RCC 7860 (cell line): ENCODE measurements at places on chromosomes 11 and 22.
A peak's percentile ranks its signal among the peaks of the same experiment; 100 is the strongest.

DNA sequence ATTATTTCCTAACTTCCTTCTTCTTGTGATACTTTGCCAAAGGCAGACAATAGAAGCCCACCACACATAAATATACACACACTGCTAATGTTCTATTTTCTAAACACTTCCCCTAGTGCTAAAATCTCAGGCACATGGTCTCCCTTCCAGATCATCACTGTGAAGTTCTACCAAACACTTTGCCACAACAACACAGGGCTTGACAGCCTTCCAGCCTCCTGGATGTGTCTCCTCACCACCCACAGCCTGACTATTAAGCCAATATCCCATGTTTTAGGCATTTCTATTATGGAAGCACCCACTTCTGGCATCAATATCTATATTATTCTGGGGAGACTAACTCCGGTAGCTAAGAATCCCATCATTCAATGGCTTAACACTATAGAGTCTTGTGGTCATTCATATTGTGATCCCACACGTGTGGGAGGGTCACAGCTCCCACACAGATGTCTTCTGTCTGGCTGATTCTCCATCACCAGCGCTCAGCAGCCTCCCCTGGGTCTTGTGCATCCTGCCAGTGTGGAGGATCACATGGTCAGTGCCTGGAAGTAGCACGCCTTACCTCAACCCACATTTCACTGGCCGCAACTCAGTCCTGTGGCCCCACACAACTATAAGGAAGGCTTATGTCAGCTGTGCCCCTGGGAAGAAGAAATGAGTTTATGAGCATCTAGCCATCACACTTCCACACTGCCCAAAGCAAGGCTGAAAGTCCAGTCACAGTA is 29.0 kb downstream of the SPATA19 start:
- no peak for DNase-seq

DNA sequence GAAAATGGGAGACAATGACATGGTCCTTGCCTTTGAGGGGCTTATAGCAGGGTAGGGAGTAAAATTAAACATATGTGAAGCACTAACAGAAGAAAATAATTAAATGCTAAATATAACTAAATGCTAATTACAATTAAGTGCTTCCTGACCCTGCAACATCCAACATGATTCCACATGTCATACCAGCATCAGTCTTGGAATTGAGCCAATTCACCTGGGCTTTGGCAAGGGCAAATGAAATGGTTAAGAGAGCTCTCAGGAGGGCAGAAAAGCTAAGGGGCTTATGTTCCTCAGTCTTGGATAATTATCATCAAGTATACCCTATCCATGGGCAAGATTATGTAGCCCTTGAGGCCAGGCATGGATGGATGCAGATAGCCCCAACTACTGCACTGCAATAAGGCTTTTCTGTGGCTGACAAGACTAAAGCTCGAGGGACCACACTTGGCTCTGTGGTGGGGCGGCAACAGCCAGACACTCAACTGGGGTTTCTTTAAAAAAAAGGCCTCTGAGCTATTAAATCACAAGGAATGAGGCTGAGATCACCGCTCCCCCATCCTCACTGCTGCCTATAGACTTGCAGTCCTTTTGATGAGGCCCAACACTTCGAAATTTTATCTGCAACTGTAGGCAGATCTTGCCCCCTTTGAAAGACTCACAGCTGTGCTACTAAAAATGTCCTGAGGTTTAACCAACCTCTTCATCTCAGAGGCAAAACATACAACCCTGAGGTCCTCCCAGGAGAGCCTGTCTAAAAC is 39.0 kb downstream of the IL18BP start:
- no peak for DNase-seq

DNA sequence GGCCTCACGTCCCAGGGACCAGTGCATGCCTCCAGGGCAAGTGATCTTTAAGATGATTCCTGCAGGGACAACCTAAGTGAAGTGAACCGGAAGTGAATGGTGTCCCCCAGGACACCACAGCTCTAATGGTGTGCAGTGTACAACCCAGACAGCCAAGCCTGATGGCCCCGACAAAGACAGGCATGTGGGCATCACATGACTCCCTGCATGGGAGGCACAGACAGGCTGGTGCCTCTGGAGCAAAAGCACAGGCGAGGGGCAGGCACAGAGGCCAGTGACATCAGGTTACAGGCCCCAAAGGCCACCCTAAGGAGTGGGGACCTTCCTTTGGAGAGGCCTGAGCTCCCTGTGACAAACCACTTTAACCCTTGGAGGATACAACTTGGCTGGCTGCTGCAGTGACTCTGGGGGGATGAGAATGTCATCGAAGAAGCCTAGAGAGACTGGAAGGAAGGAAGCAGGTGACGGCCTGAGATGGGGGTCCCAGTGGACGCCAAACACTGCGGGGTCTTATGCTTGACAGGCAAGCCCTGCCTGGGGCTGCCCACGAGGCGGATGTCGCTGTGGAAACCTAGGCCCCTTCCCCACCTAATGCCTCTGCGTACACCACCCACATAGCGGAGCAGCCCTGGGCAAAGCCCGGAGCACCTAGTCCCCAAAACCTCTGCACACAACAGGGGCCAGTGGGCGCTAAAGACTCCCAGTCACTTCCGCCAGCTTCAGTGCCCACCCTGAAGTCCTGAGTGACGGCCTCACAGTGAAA is 12.4 kb downstream of the POLR3H start:
- DNase-seq, result no peak

DNA sequence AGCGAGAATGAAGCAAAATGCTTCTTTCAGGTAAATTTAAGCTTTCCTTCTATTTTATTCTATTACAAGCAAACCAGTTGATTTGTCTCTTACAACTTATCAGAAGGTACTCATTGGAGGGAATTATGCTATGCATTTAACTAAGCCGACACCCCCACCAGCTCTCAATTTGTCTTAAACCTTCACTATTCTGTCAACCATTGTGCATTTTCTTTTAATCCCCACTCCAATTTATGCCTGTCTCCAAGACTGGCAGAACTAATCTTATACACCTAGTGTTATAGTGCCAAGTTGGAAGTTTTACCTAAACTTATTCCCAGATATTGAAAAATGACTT is 12.5 kb downstream of the TAF1D start:
- no peak for DNase-seq

DNA sequence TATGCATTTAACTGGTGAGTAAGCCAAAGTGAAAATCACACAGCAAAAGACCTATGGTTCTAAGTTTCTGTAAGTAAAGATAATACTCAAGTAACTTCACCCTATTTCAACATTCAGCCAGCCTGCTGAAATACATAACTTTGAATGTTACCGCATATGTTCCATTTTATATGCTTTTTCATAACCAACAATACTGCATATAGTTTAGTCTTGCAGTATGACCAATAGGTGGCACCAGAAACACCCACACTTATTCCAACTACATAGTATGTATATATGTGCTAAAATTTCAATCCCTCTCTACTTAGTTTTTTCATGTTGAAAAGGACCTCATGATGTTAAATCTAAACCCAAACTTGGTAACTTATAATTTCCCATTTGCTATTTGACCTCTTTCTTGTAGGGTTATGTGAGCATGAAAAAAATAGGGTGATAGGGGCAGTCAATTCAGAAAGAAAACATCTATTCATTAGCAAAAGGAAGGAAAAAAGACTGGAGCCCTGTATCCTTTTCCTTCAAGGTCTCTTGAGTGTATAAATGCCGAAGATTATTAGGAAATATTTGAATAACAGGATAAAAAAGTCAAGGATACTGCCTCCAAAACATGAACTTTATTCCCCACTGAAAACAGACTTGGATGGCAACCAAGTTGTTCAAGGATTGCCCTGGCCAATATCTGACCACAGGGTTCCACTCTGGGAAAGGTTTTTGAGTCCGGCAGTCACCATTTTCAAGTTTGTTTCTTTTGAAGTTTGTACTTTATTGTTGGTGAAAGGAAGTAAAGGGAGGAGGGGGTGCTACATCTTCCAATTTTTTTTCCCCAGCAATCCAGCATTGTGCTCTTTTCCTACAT is 23.8 kb upstream of the FZD4 start:
- peak; percentile 24 for DNase-seq

DNA sequence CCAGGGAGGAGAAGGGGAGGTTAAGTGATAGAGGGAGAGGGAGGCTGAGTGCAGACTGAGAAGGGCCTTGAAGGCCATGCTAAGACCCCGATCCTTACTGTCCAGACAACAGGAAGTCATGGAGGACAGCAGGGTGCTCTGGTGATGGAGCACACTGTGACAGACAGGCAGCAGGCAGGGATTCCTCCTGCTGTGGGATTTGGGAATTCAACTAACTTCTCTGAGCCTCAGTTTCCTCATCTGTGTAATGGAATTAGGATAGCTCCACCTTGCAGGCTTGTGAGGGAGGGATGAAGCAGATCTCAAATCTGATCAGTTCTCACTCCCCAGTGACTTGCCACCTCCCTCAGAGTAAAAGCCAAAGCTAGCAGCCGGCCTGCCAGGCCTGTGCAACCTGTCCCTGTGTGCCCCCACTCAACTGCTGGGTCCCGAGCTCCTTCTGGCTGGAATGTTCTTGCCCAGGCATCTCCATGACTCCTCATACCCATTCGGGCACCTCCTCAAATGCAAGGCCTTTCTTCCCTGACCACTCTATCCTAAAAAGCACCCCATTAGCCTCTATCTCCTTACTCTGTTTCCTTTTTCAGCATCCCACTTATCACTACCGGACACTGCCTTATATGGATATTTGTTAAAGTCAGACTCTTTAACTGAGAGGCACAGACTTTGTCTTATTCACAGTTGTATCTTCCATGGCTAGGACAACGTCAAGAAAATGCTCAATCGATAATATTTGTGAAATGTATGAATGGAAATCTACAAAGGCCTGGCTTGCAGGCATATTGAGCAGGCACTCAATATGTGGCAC is 9.5 kb downstream of the ARAP1 start:
- no peak for DNase-seq

DNA sequence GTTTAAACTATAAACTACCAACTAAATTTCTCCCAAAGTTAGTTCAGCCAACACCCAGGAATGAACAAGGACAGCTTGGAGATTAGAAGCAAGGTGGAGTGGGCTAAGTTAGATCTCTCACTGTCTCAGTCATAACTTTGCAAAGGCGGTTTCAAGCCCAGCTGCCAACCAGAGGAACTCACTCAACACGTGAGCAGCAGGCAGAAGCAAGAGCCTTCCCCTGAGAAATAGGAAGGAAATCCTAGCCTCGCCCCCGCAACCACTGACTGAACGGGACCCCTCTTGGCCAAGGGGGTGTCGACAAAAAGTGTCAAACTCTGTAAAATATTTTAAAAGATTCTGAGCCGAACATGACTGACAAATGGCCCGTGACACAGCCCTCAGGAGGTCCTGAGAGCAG is 4.4 kb upstream of the KRTAP5-9 start:
- DNase-seq, result no peak

GRCh38 chr11:15115686-15116085 is 963 bp downstream of the INSC start:
- no peak for DNase-seq

DNA sequence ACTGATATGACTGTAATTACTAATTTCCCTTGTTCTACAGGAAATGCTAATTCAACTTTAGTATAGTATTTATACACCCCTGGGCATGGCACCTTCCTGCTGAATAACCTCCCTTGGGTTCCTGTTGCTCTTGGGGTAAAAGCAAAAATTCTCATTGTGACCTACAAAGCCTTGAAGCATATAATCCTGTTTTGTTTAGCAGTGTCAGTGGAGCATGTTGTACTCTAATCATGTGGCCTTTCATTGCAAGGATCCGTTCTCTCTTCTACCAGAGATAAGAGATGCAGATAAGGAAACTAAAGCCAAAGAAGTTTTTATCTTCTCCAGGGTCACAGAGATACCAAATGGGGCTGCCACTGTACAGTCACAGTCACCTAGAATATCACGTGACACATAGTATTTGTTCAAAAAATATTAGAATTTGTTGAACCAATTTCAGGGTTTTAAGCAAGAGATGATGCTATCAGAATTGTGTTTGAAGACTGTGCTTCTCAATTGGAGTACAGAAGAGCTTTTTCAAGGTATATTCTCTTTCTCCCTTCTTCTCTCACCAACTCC is 25.1 kb downstream of the CSRP3 start:
- no peak for DNase-seq

- DNase-seq, result no peak
Observed at GRCh38 chr11:84249344-84250135, 963.4 kb upstream of the CCDC90B start.

GRCh38 chr22:45235101-45235777 is 5.5 kb downstream of the KIAA0930 start:
- DNase-seq, result no peak

GRCh38 chr11:64096835-64097234 is 61.1 kb downstream of the FLRT1 start:
- DNase-seq, result no peak

DNA sequence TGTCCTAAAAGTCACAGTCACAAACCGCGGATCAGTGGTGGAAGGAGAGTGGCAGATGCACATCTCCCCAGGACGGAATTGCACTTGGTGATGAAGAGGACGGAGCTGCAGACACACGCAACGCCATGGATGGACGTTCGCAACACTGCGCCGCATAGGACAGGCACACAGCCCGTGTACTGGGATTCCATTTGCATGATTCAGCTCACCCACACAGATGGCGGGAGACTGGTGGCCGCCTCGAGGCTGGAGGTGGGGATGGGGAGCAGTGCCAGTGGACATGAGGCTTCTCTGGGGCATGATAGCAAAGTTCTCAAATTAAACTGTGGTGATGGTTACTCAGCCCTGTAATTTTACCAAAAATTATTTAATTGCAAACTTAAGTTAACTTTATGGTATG is 37.4 kb downstream of the DUSP8 start:
- no peak for DNase-seq

DNA sequence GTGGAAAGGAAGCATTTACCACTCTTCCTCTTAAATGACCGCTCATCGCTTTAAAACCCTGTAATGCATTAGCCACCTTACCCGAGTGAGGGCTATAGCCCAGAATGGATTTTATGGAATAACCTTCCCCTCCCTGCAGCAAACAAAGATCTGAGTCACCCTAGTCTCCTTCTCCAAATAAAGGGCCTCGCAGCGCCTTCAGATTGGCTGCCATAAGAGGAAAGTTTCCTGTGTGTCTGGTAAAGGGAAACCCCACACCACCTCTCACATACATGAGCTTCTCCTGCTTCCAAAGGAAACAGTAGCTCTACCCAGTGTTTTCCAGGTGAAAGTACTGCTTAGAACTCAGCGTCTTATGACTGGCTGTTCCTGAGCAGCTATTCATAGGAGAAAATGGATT is 47.8 kb downstream of the PPP2R1B start:
- peak; percentile 32 for DNase-seq

- no peak for DNase-seq
Observed at GRCh38 chr11:17508791-17509190, 32.1 kb upstream of the ABCC8 start.

DNA sequence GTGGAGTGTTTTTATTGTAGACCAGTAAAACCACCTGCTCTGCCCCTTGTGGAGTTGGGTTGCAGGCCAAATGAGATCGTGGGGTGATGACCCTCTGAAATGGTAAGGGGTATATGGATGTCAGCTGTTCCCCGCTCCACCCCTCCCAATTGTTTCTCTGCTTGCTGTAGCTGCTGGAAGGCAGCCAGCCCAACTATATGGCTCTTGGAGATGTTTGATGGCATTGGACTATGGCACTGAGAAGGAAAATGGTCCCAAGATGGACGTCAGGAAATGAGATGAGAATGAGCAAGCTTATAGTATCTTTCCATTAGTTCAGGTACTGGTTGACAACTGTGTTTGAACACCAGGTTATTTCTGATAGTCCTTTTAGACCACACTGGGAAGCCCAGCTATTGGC is 94.8 kb upstream of the SORL1-AS1 start:
- DNase-seq, result no peak
